ENCODE measurements at places on chromosomes 2 and 18.

GRCh38 chr18:32454593-32454992, 16.1 kb downstream of the GAREM1 start:
- no peak for DNase-seq

DNA sequence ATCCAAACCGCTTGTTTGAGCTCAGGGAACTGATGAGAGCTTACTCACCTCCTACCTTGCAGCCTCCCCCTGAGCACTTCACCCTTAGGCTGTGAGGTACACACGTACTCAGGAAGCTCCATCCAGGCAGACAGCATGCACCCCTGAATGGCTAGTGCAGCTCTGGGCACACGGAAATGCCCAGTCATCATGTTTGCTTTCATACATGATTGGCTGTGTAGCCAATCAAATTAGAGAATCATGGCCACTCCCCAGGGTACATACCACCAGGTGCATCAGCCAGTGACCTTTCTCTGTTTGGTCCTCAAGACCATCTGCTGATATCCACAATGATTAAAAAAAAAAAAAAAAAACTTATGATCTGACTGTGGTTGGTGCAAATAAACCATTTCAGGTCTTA, 42.1 kb downstream of the RNF152 start:
- DNase-seq = no peak

- DNase-seq = no peak
Observed at GRCh38 chr2:75432761-75433361, 127.9 kb downstream of the EVA1A start.

DNA sequence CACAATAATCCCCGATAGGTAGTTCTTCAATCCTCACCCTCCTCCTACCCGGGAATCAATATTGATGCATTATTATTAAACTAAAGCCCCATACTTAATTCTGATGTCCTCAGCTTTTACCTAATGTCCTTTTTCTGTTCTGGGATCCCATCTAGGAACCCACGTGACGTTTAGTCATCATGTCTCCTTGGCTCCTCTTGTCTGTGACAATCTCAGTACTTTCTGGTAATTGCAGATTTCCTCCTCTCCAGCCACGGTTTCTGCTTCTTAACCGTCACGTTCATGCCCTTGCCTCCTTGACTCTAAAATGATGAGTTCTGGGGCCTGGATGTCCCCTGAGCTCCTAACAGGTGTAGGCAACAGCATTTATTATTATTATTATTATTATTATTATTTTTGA, 2.9 kb upstream of the DGKD start:
- no peak for DNase-seq

- no peak for DNase-seq
Observed at GRCh38 chr2:215780313-215780712, 233.0 kb downstream of the MREG start.

DNA sequence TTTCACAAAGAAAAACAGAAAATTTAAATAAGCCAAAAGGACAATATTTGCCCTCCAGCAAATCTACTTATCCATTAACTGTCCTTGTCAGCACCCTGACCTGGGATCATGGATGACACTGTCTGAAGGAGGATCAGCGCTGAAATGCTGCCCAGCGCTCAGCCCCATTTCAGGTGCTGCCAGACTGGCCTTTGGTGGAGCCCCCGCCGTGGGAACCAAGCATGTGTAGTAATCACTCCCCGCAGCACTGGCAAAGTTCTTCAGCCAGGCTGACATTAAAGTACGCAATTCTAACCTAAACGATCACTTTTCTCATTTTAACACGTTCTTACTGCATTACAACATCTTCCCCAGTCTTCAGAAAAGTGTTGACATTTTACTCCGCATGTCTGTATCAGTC, 108.6 kb upstream of the GPC1 start:
- DNase-seq = no peak

- DNase-seq = no peak
Observed at GRCh38 chr18:9260388-9261380, 73.9 kb upstream of the TWSG1 start.

DNA sequence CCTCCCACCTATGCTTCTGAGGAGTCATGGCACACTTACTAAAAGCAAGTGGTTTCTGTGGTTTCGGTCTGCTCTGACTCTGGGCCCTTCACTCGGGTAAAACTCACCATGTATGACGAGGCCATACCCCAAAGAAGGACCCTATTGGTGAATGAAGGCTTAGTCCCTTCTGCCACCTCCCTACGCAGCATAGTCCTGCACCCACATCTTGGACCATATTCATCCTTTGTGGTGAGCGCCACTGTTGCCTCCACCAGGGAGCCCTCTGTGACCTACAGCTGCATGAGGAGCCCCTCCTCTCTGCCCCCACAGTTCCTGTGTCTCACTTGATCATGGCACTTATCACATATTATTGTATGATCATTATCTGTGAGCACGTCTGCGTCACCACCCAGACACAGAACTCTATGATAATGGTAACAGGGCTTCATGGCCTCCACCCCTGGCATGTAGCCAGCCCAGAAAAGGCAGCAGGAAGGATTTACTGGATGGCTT, 113.3 kb downstream of the TFCP2L1 start:
- no peak for DNase-seq

- DNase-seq = no peak
Observed at GRCh38 chr2:38045811-38046210, 30.1 kb downstream of the CYP1B1 start.

DNA sequence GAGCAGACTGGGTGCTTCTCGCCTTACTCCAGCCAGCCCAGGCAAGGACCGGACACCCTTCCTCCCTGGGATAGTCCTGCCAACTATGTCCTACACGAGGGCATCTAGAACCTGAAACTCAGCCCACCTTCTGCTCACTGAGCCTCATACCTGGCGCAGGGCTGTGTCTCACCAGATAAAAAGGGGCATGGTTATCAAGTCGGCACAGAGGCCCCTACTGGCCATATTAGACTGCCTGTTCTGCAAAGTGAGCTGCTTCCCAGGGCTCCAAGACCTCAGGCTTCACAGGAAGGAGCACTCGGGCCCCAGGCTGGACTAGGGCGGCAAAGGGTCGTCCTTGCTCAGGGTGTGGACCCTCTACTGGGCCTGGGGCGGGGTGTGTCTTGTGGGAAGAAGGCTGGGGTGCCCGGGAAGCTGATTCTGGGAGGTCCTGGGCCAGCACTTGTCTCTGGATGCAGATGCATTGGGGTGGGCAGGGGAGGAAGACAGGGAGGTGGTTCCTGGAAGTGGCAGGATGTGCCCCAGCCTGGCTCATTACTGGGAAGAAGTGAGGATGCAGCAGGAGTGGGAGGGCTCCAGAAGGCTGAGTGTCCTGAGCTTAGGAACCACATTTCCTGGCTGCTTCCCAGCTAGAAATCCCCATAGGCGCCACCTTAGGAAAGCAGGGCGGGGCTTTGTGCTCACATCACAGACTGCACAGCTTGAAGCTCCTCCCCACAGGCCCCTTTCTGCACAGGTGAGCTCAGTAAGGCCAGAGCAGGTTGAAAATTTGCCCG, 19.6 kb downstream of the EHD3 start:
- DNase-seq = no peak

GRCh38 chr2:16625759-16626158, 39.9 kb downstream of the CYRIA start:
- no peak for DNase-seq

- DNase-seq = no peak
Observed at GRCh38 chr2:58146707-58147106, 94.4 kb downstream of the FANCL start.

- no peak for DNase-seq
Observed at GRCh38 chr2:197704434-197705120, 592 bp upstream of the MARS2 start.

- DNase-seq = no peak
Observed at GRCh38 chr2:172409042-172409441, 18.3 kb upstream of the ITGA6 start.

DNA sequence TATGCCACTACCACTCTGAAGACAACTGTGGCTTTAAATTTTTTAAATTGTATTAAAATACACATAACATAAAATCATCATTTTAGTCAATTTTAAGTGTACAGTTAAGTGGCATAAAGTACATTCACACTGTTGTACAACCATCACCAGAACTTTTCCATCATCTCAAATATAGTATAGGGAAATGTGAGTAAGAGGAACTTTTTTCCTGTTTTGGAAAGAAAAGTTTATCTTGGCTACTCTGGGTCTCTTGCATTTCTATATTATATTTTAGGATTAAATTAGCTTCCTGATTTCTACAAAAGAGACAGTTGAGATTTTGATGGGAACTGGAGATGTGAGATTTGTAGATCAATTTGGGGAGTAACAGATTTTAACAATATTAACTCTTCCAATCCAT, 3.3 kb downstream of the TPGS2 start:
- no peak for DNase-seq

DNA sequence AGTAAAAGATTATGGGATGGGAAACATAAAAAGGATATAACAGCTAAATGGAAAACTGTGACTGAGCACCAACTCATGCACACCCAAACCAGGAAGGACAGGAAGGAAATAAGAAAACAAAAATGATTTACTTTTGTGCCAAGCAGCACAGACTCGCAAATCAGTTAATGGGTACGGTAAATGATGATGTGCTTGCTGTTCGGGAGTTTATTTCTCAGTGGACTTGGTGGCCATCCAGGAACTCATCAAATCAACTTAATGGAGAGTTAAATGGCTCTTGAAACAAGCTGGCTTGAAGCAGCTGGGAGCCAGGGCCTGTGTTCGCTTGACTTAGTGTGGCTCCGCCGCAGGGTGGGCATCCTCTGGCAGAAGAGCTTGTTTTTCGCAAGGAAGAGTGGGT, 36.2 kb downstream of the MTCL1 start:
- no peak for DNase-seq

DNA sequence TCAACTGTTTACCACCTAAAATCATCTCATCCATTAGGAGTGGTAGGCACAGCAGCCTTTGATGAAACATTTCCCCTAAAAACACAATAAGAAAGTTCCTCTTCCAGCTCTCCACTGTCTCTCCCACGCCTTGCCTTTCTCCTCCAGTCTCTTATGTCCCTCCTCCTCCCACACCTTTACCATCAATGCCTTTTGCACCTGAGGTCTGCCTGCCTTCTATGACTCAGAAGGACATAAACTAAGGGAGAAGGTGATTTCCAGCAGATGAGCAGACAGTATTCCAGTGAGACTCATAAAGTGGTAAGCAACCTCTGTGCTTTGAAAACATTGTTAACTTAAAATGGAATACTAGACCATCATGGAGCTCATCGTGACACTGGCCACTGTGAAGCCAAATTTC, 34.2 kb upstream of the NDUFV2 start:
- DNase-seq = no peak

GRCh38 chr2:222693837-222694236, 22.4 kb downstream of the MOGAT1 start:
- no peak for DNase-seq

- DNase-seq = no peak
Observed at GRCh38 chr2:239803102-239803765, 221.9 kb downstream of the NDUFA10 start.

- DNase-seq = no peak
Observed at GRCh38 chr2:191578031-191578430, 99.9 kb upstream of the NABP1 start.

DNA sequence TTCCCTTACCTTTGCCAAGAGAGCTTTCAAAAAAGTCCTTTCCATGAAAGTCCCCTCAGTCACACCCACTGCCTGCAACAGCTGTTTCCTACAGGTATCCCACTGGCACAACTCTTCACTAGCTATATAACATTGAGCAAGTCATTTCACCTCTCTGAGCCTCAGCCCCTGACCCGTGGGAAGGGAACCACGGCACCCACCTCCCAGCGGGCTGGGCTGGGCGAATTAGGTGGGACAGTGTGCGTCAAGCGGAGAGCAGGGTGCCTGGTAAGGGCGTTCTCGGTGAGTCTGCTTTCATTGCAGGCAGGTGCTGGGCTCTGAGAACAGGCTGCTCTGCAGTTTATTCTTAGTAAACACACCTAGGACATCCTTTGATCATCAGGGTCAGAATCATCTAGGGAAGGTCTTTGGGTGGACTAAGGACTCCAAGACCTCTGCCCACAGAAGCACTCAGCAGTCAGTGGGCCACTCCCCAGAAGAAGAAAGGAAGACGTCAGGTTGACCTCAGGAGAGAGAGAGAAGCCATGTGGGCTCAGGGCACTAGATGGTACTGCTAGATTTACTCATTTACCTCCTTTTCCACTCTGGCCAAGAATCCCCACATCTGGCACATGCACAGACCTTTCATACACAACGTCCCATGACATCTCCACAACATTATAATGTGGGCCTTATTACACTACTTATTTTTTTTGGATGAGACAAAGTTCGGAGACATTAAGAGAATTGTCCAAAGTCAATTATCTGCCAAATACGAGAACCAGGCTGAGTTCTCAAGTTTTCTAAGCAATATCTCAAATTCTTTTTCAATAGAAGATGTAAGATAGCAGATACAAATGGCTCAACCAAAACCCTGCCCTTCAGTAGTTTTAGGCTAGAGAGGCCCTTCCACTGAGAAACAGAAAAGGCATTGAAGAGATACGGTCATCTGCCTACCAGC, 79.9 kb downstream of the GALNT14 start:
- DNase-seq = no peak

- no peak for DNase-seq
Observed at GRCh38 chr2:176038694-176039093, 36.6 kb upstream of the LNPK start.

DNA sequence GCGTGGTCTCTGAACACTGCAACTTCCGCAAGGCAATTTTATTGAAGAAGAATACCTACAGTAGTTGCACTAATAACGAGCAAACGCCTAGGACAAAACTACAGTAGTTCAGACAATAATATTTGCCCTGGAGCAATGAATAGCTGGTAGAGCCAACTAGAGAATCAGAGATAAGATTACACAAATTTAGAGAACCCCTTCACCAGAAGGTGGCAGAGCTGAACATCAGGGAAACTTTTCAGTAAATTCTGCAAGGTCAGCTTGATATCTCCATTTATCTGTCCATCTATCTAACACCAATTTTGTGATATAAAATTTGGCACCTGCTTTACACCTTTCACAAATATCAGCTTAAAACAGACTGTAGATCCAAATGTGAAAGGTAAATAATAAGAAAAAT, 43.8 kb downstream of the CDH19 start:
- DNase-seq = no peak

- DNase-seq = no peak
Observed at GRCh38 chr2:175567435-175568061, 386.0 kb upstream of the ATP5MC3 start.

DNA sequence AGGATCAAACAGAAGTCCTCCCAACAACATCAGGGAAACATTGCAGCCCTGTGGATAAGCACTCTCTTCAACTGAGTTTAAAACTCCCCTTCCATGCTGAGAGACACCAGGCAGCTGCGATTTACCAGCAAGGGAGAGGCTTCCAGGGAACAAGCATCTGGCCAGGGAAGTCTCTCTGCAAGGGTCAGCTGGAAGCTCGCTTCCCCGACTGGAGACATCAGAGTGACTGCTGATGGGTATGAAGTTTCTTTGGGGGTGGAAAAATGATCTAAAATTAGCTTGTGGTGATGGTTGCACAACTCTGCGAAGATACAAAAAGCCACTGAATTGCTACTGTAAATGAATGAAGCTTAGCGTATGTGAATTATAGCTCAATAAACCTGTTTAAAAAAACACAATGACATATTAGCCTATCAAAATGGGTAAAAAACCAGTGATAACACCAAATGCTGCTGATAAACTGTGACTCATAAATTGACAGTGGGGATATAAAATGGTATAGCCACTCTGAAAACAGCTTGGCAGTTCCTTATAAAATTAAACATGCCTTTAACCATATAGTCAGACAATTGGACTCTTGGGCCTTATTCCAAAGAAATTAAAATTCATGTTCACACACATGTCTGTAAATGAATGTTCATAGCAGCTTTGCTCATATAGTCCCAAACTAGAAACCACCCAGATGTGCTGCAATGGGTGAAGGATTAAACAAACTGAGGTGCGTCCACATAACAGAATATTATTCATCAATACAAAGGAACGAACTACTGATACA, 1082.0 kb downstream of the SOCS6 start:
- DNase-seq = no peak

All from stimulated activated CD4-positive, alpha-beta T cell treated with anti-CD3 and anti-CD28 coated beads, TNF-alpha, amount 100 ng/mL, for 4 hours (primary cell).